Glomerular endothelial cell (primary cell): ENCODE measurements at places on chromosomes 1 and 21. TPM values are rescaled to one million over a fixed set of nuclear protein-coding genes. Genes with fewer than 3 reads are reported as not detected.

HES2 gene
- total RNA-seq = 16.1 and 41.8 TPM in 2 replicates

FMO1 gene
- total RNA-seq = not detected in 2 replicates

KCNE2 gene
- not detected in 2 replicates for total RNA-seq

SMAP2 gene
- total RNA-seq = 9.5 and 13.6 TPM in 2 replicates

RNU1-3 gene
- under 0.01 TPM in 2 replicates for total RNA-seq

C8B gene
- total RNA-seq = not detected in 2 replicates

PCBP3 gene
- total RNA-seq = 1.5 and 1.6 TPM in 2 replicates

C1orf167 gene
- not detected in 2 replicates for total RNA-seq

LCE1C gene
- total RNA-seq = not detected in 2 replicates

UBE2Q1 gene
- total RNA-seq = 40.5 and 42.1 TPM in 2 replicates

LYPD8 gene
- not detected in 2 replicates for total RNA-seq

COL24A1 gene
- total RNA-seq = under 0.01 and 0.06 TPM in 2 replicates

CYP4A22 gene
- total RNA-seq = not detected in 2 replicates

AMY1A gene
- not detected in 2 replicates for total RNA-seq

PIAS3 gene
- 28.8 and 37.5 TPM in 2 replicates for total RNA-seq

PROK1 gene
- total RNA-seq = not detected in 2 replicates

SLAMF9 gene
- not detected in 2 replicates for total RNA-seq
